ENCODE measurements at places on chromosomes 7 and 10.

- DNase-seq = no peak
Observed at GRCh38 chr10:61791216-61791615, 110.3 kb upstream of the ARID5B start.

GRCh38 chr7:128458956-128459355 lies 3.3 kb downstream of the HILPDA start:
- DNase-seq = no peak

- no peak for DNase-seq
Observed at GRCh38 chr7:135510592-135511183, 786 bp upstream of the CNOT4 start.

DNA sequence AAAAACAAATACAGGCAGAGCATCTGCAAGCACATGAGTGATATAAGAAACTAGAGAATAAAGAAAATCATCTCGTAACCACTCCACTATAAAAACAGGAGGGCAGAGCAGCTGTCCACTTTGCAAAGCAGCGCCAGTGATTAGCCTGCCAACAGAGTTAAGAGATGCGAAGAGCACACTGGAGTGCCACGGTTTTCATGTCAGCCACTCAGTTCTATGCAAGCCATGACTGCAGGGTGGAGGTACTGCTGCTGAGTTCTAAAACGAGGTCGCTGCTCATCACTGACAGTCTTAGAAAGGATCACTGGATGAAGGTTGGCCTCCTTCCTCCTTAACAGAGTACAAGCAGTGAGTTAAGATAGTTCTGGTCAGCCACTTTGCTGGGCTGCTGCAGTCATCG lies 58.5 kb downstream of the FGFR2 start:
- no peak for DNase-seq

DNA sequence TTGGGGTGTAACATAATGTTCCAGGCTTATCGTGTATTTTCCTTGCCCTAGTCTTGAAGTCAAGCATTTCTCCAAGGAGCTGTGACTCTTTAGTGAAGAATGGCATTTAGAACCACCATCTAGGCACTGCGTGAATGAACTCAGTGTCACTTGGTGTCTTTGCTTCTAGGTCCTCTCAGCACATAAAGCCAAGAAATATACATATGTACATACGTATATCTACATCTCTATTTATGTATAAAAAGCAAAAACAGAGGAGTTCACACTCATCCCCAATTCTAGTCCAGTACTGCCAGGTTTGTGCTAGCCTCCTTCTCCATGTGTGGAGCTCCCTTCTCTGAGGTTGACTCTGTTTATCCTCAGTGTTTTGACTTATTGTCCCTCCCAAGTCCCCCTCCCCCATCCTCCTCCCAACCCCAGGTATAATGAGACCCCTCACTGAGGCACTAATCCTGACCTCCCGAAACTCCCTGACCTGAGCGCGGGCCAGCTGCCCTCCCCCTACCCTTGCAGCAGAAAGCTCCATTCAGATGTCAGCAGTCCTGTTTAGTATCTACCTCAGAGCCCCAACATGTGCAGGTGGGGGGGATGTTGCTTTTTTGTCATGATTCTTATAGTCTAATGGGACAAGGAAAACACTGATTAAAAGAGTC lies 61.5 kb downstream of the GDI2 start:
- DNase-seq = no peak

- no peak for DNase-seq
Observed at GRCh38 chr10:117442521-117442920, 67.3 kb upstream of the PDZD8 start.
